NCI-H1048 (cell line): ENCODE measurements at places on chromosomes 12 and 14.

- DNase-seq, result no peak
Observed at GRCh38 chr14:21109377-21110138, 8.7 kb downstream of the TMEM253 start.

DNA sequence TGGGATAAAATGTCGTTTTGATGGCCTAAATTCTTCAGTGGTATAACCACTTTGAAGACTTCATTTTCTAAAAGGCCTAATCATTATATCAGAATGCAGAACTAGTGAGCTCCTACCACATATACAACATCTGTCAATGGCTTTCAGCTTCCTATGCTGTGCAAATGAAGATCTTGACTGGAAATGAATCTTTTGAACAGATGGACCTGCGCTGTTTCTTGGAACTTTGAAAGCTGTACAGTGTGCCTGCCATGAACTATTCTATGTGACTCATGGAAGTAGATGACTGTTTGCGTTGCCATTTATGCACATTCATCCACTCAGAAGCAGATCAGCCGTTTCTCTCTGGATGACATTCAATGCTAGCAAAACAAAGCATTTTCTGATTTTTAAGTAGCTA, 542.2 kb upstream of the USP15 start:
- DNase-seq, result no peak

GRCh38 chr12:18932715-18933114, 194.8 kb downstream of the CAPZA3 start:
- no peak for DNase-seq

DNA sequence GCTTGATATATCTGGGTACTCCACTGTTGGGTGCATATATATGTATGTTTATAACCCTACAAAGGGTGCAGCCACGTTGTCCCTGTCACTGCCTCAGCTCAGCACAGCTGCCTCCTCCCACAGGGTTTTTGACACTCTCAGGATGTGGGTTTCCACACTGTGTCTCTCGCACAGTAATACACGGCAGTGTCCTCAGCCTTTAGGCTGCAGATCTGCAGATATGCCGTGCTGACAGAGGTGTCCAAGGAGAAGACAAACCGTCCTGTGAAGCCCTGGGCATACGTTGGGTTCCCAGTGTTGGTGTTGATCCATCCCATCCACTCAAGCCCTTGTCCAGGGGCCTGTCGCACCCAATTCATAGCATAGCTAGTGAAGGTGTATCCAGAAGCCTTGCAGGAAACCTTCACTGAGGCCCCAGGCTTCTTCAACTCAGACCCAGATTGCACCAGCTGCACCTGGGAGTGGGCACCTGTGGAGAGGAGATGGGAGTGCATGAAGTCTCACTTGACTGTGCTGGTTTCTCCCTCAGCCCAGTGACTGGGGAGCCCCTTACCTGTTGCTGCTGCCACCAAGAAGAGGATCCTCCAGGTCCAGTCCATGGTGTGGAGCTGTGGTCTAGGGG, 498.7 kb downstream of the TMEM121 start:
- no peak for DNase-seq

GRCh38 chr14:64706593-64707193, 2.5 kb downstream of the PLEKHG3 start:
- no peak for DNase-seq

- no peak for DNase-seq
Observed at GRCh38 chr14:101018561-101019290, 115.2 kb upstream of the RTL1 start.

- no peak for DNase-seq
Observed at GRCh38 chr12:94308612-94309011, 151.1 kb downstream of the CEP83 start.

- no peak for DNase-seq
Observed at GRCh38 chr12:120235369-120236323, 29.9 kb downstream of the PXN start.

DNA sequence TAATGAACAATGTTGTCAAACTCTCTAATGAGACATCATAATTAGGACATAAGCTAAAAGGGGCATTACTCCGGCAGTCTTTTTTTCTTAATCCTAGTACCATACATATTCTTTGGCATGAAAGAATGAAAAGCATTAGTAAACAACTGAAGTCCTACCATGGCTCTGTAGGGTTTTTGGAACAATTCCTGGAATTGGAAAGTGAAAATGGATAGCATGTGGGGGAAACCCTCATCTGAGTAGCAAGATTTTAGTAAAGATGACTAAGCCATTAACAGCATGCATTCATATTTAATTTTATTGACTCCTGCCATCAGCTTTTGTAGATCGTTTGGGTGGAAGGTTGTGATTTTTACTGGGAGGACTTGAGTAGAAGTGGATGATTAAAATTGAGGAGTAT, 216.2 kb upstream of the PDZRN4 start:
- no peak for DNase-seq

GRCh38 chr12:117007577-117007976, 91.6 kb downstream of the TESC start:
- no peak for DNase-seq

DNA sequence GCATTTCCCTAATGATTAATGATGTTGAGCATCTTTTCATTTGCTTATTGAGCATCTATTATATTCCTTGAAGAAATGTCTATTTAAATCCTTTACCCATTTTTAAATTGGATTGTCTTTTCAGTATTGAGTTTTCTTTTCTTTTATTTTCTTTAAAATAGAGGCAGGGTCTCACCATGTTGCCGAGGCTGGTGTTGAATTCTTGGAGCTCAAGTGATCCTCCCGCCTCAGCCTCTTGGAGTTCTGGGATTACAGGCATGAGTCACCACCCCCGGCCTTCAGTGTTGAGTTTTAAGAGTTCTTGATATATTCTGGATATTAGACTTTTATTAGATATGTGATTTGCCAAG, 73.3 kb upstream of the HECTD1 start:
- no peak for DNase-seq

DNA sequence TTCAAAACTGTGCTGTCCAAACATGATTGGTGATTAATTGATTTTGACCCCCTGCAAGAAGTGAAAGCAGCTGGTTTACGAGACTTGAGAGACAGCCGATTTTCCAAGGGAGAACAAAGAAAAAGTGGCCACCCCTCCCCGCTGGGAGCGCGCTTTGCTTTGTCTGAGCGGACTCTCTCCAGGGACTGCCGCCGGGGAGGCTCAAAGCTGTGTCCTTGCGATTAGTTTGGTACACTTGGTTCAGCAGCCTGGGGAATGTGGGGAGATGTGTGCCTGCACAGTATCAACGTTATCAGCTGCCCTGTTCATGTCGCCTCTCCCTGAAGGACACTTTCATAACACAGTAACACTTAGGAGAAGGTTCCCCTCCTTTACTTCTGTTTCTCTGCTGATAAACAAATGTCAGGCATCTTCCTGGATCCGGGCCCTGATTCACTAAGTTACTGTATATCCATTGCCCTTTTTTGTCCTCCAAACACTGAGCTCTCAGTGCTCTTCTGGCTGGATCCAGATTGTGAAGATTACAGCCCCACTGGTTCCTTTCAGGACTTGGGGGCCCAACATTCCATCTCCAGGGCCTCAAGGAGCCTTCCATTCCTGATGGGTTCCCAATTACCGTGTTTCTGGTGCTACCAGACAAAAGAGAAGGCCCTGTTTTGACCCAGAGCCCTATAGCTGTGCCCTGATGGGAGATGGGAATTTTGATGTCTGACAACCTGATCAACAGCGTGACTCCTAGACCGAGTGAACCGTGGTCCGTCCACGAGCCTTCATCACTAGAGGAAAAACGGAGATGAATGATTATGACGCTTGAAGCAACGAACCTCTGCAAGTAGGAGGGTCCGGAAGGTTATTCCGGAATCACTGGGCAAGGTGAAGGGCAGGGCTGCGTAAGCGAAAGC, 31.7 kb upstream of the TUBA1C start:
- DNase-seq, result no peak

GRCh38 chr12:84946753-84947152, 34.2 kb upstream of the SLC6A15 start:
- DNase-seq, result no peak

- no peak for DNase-seq
Observed at GRCh38 chr12:130831246-130831645, 7.8 kb downstream of the STX2 start.

DNA sequence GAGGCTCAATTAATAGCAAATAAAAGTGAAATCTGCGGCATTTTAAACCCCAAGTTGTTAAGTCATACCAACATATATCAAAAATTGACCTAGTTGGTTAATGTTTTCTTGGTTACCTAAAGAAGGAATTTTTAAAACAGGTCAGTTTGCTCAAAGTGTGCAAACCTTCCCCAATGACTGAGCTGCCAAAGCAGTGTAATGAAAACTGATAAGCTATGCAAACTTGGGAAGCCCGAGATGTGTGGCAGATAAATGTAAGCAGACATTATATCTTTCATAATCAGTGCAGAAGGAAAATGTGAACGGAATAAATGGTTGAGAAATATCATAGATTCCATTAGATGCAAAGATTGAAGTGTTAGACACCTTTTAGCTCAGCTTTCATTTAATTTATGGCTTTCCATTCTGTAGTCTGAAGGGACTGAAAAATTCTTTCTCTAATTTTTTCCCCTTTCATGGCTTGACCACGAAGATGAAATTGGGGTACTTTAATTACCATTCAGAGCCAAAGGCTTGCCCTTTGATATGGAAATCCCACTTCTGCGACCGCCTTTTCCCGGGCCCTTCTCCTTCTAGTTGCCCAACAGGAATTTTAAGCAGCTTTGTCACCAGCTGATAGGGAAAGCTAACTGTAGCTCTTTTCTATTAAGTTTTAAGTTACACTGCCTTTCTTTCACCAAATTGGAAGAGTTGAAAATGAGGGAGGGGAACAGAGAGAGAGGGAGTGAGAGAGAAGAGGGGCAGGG, 306.6 kb upstream of the SOX5 start:
- no peak for DNase-seq

DNA sequence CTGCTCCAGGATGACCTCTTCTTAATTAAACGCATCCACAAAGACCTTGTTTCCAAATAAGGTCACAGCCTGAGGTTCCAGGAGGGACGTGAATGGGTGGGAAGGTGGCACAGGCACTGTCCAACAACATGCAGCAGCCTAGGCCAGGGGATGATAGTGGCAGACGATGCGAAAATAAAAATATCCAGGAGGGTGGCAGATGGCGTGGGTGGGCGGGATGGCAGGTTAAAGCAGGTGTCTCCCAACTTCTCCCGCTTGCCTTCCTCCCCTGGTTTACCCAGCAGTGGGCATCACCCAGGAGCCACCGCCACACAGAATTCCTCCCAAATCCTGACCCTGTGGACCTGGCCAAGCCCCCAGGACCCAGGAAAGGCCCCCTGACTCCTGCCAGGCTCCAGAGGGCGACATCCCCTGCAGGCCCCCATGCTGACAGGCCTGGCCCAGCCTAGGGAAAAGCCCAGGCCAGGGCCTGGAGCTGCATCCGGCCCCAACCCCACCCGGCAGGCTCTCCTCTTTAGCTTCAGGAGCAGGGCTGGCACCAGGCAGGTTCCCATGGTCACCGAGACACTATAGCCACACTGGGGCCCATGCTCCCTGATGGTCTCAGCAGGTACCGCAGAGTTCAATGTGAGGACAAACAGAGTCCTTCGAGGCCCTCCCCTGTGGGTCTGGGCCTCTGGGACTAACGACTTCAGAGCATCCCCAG, 9.7 kb downstream of the NCOR2 start:
- no peak for DNase-seq

GRCh38 chr12:48197971-48198671, 5.0 kb downstream of the OR10AD1 start:
- peak; percentile 89 for DNase-seq

- no peak for DNase-seq
Observed at GRCh38 chr12:23758608-23759007, 190.9 kb downstream of the SOX5 start.

DNA sequence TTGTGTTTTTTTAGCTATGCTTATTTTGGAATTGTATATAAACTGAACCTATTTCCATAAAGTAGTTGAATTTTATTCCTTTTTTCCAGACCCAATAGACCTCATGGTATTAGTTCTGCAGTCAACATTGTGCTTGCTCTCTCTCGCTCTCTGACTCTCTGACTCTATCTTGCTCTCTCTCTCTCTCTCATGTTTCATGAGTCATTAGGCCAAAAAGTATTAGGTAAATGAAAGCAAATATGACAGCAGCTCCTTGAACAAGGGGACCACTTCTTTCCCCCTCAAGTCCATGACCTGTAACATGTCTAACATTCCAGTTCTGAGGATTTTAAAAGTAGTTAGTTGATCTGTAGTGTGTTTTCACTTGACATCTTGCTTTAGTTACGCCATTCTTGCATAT, 14.0 kb upstream of the C12orf71 start:
- no peak for DNase-seq
